ENCODE measurements at places on chromosomes 16 and 17.
A peak's percentile ranks its signal among the peaks of the same experiment; 100 is the strongest.

GRCh38 chr17:55351226-55351625 is 70.4 kb downstream of the MMD start:
- DNase-seq, result no peak

DNA sequence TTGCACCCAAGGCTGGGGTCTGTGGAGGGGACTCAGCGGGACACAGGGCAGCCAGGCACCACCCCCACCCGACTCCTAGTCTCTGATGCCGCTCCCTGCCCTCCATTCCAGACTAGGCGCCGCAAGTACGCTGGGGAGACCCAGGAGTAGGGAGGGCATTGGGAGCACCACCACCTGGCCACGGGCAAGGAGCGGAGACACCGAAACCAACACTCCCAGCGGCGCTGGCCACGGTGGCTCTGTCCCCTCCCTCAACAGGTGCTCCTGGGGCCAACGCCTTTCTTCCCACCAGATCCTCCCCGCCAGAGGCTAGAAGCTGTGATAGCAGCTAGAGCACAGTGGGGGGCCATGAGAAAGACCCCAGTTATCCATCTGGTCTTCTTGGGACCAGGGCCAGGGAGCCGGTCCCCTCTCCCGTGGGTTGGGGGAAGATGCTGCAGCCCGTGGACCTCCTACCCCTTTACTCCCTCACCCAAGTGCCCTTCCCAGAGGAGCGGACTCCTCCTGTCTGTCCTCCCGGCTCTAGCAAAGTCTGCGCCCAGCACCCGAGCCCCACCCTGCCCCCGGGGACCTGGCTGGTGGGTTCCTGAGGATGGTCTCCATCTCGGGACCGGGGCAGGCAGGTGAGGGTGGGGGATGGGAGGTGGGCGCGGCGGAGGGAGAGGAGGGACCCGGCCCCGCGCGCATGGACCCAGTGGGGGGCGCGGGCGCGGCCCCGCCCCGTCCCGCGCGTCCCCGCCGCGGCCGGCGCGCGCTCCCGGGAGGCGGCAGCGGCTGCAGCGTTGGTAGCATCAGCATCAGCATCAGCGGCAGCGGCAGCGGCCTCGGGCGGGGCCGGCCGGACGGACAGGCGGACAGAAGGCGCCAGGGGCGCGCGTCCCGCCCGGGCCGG is at the start of gene SYNGR3:
TSS of gene SYNGR3 (plus strand) at position 762 of the 892 bp plus-strand sequence. CDS start 133 bp downstream, outside the sequence.
- no peak for DNase-seq

DNA sequence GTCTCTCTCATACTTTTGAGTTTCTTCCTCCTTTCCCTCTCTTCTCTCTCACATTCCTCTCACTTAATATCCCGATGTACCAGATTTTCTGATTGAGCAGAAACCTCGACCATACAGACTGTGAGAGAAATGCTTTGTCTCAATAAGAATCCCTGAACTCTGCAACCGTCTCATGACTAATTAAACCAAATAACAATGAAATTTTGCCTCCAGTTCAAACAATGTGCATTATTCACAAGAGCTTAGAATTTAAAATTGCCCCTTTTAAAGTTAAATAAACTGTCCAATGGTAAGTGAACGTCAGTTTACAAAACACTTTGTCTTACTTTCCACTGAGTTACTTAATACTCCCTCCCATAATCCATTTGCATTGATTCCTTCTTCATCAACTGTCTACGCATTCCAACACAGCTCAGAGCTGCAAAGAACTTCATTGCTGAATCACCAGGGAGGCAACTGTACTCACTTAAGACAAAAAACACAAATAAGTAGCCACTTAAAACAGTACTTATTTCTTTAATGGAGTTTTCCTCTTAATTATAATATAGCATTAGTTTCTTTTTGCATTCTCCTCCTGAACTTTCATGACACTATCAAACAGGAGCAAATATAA is 4.9 kb downstream of the CDH11 start:
- no peak for DNase-seq

- peak; percentile 4 for DNase-seq
Observed at GRCh38 chr16:89052890-89053724, 40.5 kb upstream of the ACSF3 start.

- no peak for DNase-seq
Observed at GRCh38 chr17:6471531-6472465, 27.5 kb downstream of the PIMREG start.

- DNase-seq, result no peak
Observed at GRCh38 chr17:77569846-77570564, 388.5 kb upstream of the TNRC6C start.

DNA sequence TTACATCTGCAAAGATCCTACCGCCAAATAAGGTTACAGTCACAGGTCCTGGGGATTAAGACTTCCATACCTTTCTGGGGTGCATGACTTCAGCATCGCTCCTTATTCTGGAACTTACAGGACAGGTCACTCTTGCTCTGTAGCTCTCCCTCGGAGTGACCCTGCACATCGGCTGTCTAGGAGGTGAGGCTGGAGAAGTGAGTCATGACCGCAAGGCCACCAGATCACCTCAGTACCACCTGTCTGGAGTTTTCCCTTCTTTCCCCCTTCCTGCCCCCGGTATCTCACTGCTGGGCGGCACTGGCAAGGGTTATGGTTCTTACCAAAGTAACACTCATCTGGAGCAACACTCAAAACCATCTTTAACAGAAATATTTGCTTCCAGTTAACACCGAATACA is 374.8 kb downstream of the SLC39A11 start:
- no peak for DNase-seq

- DNase-seq, result peak; percentile 17
Observed at GRCh38 chr16:81497690-81498089, 53.1 kb downstream of the CMIP start.

- DNase-seq, result no peak
Observed at GRCh38 chr16:73408311-73408710, 360.4 kb upstream of the ZFHX3 start.

GRCh38 chr17:64219571-64219970 is 43.5 kb downstream of the TEX2 start:
- DNase-seq, result no peak

- no peak for DNase-seq
Observed at GRCh38 chr17:73112246-73112645, 19.8 kb upstream of the SLC39A11 start.

GRCh38 chr16:65195998-65196397 is 74.1 kb upstream of the CDH11 start:
- no peak for DNase-seq

GRCh38 chr16:11264155-11264832 is 4.8 kb downstream of the TNP2 start:
- no peak for DNase-seq

DNA sequence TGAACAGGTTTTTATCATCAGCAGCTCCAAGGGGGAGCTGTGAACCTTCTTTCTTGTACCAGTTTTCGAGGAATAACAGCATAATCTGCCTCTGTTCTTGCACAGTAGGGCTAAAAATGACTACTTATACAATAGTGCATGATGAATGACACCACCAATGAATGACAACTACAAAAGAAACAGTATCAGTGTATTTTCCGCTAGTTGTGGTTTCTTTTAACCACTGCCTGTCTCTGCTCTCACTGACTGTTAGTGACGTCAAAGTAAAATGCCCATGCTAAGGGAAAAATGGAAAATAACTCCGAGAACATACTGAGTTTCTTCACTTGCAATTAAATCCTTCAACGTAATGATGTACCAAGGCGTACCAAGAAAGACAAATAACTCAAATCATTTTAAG is 294.9 kb downstream of the MAP2K6 start:
- no peak for DNase-seq

DNA sequence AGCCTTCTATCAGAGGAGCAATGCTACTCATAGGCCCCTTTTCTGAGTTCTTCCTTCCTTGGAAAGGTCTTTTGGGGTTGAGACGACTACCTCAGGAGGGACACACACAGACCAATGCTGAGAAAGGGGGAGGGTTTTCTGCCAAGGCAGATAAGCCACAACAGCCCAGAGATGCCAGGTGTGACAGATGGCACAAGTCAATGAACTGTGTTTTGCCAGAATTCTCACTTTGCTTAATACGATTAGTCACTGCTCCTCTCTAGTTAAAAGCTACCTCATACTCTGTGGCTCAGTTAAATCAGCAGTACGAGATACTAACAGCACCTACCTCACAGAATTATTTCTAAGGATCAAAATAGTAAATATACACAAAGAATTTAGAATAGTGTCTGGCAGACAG is 8.0 kb downstream of the BRD7 start:
- DNase-seq, result no peak

- peak; percentile 63 for DNase-seq
Observed at GRCh38 chr16:17448640-17449638, 21.8 kb downstream of the XYLT1 start.

DNA sequence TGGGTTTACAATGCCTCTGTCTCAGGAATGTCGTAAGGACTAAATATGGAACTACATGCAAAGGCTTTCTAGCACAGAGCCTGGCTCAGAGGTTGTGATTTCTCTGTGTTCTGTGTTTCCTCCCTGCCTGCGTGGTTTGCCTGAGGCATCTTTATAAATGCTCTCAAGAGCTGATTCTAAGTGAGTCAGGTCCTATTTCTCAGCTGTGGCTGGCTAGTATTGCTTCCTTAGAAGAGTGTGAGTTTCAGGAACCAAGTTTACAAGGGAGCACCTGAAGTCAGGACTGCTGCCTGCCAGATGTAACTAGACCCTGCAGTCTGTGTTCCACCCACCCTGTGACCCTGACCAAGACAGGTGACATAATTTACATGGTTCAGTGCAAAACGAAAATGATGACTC is 8.0 kb upstream of the CCL1 start:
- DNase-seq, result no peak

DNA sequence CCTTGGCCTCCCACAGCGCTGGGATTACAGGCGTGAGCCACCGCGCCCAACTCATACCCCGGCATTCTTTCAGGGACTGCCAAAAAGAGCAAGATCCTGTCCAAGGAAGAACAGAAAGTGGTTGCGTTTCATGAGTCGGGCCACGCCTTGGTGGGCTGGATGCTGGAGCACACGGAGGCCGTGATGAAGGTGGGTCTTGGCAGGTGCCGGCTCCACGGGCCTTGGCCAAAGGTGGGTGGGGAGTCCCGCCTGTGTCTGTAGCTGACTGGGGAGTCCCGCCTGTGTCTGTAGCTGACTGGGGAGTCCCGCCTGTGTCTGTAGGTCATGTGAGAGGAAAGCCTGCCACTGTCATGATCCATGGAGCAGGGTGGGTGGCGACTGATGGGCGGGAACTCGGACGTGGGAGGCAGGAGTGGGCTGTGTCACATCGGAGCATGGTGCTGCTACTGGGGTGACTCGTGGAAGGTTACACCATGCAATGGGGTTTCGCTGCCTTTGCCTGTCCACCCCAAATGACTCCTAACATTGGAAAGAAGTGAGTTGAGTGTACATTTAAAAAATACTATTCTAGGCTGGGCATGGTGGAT is 10.0 kb upstream of the RPL13 start:
- no peak for DNase-seq

DNA sequence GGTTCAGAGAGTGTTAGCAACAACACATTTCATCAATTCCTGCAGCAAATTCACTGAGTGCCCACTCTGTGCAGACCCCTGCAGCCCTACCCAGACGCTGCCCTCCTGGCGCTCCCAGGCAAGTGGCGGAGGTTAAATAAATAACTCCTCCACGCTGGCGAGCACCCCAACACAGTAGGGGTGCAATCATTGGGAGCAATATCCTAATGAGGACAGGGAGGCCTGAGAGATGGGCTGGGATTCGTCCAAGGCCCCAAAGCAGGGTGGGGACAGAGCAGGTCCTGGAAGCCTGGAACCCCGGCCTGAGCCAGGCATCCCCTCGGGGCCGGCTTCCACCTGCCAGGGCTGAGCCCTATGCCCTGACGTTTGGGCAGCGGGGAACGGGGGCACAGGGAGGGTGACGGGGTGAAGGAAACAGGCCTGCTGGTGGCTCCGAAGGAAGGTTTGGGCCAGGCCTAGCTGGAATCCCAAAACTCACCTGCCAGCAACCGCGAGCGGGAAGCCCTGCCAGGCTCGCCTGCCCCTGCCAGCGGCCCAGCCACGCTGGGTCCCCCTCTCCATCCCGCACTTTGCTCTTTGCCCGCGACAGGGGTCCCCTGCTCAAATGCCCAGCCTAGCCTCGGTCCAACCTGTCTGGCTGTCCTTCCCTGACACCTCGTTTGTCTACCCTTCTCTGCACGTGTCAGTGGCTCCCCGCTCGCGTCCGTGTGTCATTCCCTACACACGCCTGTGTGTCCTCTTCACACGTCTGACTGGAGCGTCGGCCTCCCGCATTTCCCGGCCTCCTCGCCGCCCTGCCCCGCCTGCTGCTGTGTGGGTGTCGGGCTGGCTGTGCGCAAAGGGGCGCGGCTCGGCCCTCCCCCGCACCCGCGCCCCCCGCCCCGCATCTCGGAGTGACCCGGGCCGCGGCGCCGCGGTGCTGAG is 721 bp upstream of the BEAN1 start:
- no peak for DNase-seq

DNA sequence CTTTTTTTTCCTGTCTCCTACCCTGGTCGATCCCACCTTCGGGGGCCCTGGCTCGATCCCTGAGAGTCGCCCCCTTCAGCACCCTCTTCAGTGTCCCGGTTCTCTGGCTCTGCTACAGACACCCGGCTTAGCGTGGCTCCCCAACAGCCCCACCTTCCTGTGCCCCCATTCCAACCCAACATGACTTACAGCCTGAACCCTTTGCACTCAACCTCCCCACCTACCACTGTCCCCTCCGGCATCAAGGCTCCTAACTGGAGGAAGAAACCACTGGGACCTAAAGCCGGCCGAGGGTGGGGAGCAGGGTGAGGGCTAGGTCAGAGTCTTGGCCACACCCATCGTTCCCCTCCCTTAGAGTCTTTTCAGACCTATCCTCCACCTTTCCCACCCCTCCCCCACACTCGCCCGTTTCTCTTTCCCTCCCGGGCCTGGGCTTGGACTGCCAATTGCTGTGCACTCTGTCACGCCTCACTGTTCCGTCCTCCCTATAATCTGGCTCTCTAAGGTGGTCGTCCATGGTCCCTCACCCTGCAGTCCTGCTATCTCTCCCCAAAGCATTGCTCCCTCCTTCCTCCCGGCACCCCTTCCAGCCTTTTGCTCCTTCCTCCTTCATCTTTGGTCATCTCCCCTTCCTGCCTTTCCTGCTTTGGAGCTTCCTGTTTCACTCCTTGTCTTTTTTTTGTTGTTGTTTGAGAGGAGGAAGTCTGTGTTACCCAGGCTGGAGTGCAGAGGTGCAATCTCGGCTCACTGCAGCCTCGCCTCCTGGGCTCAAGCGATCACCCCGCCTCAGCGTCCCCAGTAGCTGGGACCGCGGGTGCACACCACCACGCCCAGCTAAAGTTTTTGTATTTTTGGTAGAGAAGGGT is 890 bp upstream of the CLDN7 start:
- DNase-seq, result no peak

DNA sequence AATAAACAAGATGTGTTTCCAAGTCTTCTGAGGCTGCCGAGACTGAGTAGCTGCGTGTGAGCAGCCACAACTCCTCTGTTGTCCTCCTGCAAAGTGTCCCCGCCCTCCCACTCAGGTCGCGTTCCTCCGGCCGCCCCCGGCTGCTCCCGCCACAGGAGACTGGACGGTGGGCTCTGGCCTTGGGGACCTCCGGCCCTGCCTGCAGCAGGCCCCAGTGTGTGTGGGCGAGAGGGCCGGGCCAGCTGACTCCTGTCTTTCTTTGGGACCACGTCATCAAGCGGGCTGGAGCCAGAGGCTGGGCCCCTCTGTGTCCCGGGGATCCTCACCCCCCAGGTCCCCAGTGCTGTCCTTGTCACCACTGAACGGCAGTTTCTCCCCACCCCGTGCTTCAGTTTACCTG is 175.3 kb downstream of the NPIPB11 start:
- DNase-seq, result no peak

Measured in CD4-positive, alpha-beta T cell treated with Interleukin-4 for 4 hours (primary cell).